ENCODE measurements at places on chromosomes 11 and 22.

DNA sequence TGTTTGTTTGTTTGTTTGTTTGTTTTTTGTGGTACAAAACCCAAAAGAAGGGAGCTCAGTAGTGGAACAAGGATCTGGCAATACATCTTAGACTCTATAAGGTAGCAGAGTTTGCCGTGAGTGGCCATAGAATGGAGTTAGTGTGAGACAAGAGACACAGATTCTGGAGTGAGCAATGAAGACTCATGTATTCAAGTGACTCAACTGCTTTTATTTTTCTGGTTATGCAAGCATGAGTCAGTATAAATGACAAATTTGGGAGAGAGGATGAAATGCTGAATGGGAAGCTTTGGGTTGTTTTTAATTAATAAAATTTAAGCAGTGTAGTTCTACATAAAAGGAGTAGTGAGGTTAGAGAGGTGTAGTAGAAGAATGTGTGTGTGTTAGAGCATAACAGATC, 143.6 kb upstream of the ANO5 start:
- no peak for DNase-seq

GRCh38 chr11:33779849-33780528, 5.7 kb upstream of the FBXO3 start:
- DNase-seq: no peak

DNA sequence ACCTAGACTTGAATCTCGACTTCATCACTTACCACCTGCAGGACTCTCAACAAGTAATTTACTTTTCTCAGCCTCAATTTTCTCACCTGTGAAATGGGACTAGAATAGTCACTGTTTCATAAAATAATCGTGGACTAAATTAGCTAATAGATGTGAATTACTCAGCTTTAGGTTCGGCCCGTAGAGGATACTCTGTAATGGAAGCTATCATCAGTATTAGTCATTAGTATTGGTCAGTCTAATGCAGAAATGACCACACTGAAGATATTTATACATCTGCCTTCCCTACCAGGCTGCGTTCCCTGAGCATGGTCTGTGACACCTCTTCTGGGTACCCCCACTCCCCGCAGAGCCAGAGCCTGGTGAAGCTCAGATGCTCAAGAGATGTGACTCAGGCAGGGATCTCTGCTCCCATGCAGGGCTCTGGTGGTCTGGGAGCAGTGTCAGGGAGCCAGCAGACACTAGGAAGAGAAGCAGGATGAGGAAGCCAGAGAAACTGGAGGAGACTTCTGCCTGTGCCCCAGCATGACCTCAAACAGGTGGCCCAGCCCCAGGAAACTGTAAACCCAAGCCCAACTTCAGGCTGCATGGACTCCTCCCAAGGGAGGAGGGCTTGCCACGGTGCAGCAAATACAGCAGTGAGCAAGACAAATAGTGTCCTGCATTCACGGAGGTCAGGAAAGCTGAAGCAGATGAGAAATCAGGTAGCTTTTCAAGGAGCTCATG, 88.0 kb upstream of the E2F8 start:
- DNase-seq: no peak

- DNase-seq: no peak
Measured at GRCh38 chr11:44467413-44467812, 98.0 kb upstream of the CD82 start.

GRCh38 chr11:83006877-83007330, 64.8 kb downstream of the RAB30 start:
- no peak for DNase-seq

DNA sequence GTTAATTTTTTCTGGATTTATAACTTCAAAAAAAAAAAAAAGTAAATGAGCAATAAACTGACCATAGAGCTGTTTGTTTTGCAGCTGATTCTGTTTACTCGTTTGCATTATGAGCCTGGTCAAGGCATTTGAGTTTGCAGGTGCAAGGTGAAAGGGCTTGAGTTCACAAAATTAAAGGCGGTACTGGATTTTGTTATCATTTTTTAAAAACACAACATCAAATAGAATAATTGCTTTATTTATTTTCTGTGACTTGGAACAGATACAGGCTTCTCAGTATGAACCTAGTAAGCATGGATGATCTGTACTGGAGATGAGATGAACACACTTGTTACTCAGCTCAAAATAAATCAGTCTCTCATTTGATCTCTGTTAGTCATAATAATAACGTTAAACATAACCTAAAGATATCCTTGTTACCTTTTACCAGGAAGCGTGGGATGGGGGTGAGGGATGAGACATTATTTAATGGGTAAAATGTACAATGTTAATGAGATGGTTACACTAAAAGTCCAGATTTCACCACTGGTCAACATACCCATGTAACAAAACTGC, 137.8 kb downstream of the LUZP2 start:
- no peak for DNase-seq

DNA sequence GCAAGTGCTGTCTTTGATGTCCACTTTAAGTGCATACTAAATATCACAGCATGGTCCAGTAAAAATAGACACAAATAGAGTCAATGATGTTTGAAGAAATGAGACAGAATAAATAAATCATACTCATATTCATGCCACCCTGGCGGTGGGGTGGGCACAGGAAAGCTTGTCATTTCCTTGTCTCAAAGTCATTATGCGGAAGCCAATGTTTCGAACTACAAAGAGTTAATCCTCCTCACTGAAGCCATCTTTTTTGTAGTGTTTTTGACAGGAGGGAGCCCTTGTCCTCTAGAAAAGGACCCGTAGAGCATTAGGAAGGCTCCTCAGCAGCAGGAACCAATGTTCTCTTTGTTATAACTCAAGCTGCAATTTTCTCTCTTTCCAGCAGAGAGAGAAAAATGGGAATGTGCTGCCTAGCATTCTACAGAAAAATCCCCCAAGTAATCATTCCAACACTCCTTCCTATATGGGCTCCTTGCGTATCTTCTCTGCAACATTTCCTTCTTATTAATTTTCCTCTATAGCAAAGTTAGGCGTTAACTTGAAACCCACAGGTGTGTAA, 30.6 kb downstream of the SC5D start:
- no peak for DNase-seq

DNA sequence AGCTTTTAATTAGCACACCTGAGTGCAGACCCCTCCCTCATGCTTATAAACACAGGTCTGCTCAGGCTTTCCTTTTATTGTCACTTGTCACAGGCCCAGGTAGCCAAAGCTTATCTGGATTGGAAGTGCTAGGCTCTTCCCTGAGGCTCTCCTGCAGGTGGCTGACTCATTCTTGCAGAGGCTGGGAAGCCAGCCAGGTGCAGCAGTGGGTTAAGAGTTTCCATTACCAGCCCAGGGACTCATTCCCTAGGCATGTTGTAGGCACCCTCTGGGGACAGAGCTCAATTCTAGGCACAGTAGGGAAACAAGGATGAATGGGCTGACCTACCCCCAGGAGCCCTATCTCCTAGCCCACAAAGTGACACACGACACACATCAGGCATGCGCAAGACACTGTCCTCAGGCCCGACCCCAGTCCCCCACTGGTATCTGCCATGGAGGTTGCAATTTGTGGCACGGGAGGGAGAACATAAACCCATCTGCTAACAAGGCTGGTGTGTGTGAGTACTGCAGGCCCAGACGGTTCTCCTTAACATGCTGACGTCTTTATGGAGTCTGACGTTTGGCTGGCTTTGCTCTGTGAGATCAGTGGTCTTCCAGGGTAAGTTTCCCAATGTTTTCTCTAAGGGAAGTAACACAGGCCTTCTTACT, 94.2 kb downstream of the ABTB2 start:
- DNase-seq: no peak

GRCh38 chr22:23874871-23875270, 17.2 kb downstream of the SLC2A11 start:
- no peak for DNase-seq

- no peak for DNase-seq
Measured at GRCh38 chr11:102647430-102647829, 22.3 kb upstream of the MMP20 start.

DNA sequence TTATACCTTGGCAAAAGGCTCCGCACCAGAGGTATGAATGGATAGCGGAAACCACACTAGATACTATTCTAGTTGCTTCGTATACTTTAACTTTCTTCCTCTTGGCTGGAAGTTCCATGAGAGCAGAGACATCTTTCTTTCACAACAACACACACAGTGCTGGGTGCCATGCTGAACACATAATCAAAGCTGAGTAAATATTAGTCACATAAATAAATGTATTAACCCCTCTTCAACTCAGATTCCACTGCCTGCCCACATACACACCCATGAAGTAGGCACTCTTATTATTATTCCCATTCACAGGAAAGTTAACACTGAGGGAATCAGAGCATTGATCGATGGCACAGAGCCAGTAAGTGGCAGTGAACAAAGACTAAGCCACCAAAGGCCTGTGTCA, 35.4 kb downstream of the SPON1 start:
- no peak for DNase-seq

GRCh38 chr11:115501893-115502589, 2.2 kb downstream of the CADM1 start:
- no peak for DNase-seq

- no peak for DNase-seq
Measured at GRCh38 chr11:58617976-58618557, 4.4 kb upstream of the CNTF start.

DNA sequence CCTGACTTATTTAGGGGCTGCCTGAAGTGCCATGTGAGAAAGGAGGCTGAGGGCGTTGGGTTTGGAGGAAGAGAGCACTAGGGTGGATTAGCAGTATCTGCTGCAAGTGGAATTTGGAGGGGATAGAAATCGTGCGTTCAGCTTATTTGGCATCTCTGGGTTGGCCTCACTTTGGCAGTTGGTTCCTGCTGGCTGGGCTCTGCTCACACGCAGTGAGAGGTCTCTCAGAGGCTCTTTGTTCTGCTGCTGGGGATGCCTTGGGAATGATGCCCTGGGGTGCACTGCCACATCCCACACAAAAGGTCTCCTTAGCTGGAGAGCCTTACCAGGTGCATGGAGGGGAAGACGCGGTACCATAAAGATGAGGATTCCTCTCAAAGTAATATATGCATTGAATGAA, 17.7 kb upstream of the MICAL2 start:
- DNase-seq: no peak

DNA sequence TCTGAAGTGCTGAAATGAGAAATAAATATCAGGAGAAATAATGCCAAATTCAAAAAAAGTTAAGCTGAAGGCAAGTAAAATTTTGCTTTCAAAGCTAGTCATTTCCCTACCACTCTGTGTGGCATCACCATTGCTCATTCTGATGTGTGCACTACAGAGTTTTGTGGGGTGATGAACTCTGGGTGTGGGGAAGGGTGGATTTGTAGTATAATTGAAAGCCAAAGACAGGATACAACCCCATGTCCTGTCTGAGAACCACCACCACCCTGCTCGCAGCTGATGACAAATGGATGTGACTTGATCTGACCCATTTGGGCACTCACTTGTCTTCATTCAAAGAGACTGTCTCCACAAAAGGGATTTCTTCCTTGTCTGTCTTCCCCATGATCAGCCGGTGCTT, 19.3 kb upstream of the TMEM9B start:
- no peak for DNase-seq

GRCh38 chr22:39625569-39626537, 55.3 kb downstream of the CACNA1I start:
- no peak for DNase-seq

Data from stimulated activated CD8-positive, alpha-beta memory T cell treated with anti-CD3 and anti-CD28 coated beads, Interleukin-15, amount 100 ng/mL, for 1 hour (primary cell).